ENCODE measurements at places on chromosomes 16 and 17.

GRCh38 chr17:28547096-28547622, 5.3 kb downstream of the UNC119 start:
- no peak for DNase-seq

DNA sequence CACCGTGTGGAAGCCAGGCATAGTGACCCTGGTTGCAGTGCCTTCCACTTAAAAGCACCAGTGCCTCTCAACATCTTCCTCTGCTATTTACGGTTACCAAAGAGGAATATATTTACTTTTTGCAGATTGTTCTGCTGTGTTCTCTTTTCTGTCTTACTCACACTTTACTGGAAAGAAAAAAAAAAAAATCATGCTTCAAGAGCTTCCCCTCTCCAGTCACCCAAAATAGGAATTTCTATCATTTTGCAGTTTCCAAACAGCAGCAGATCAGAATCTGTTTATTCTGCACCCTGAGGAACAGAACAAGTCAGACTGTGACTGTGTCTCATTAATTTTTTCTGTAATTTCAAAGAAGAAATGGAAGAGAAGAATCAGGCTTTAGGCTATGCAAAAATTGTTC, 96.1 kb downstream of the KCNJ2 start:
- DNase-seq = no peak

- no peak for DNase-seq
These were observed 60.2 kb downstream of the HAPSTR1 start for GRCh38 chr16:9151597-9151996.

GRCh38 chr17:50634224-50634914, at the start of gene ABCC3:
Gene ABCC3 (plus strand): TSS chr17:50634881. CDS start chr17:50634937, 56 bp downstream.
- no peak for DNase-seq

DNA sequence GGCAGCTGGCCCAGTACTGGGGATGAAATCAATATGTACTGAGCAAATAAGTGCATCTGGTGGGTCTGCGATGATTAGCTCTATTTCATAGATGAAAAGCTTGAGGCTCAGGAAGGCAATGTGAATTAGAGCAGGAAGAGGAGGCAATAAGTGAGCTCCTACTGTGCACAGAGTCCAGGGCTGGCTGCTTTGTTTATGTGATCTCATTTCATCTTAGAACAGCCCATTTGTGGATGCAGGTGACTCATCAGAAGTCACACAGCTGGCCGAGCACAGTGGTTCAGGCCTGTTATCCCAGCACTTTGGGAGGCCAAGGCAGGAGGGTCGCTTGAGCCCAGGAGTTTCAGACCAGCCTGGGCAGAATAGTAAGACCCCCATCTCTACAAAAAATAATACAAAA, 7.1 kb downstream of the TMEM114 start:
- DNase-seq = peak; percentile 58

GRCh38 chr17:17078832-17079231, 36.6 kb downstream of the MPRIP start:
- no peak for DNase-seq

- DNase-seq = no peak
These were observed 115.3 kb upstream of the SOX9 start for GRCh38 chr17:72005332-72006163.

DNA sequence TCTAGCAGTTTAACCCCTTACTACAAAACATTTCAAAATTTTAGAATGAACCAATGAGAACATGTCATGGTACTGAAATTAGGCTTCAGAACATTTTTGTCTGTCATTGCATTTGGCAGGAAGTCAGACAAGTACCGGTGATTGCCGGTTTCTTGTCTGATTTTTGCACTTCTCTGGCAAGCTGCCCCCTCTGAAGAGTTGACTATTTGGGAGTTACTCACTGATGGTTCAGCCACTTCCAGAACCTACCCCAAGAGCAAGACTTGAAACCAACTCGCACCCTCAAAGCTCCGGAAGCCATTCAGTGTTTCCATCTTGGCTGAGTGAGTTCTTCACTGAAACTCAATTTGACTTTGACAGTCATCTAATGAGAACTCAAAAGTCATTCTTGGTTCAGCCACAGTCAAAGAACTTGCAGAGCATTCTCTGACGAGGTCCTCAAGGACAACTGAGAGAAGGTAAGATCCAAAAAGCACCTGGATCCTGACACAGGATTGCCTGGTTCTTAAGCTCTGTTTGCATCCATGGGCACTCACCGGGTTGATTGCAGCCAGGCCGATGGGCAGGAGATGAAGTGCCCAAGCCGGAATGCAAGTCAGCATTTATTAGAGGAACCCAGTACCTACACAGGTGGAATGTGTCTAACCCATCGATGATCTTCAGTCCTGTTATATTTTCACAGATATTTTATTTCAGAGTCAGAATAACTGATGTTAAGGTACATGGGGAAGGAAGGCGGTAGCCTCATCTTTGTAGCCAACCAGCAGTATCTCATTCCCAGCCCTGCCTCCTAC, 93.6 kb downstream of the USP22 start:
- no peak for DNase-seq

GRCh38 chr17:51004249-51004648, 116.4 kb downstream of the SPAG9 start:
- DNase-seq = no peak

- DNase-seq = peak; percentile 76
These were observed 34.5 kb downstream of the FAM222B start for GRCh38 chr17:28807925-28808634.

DNA sequence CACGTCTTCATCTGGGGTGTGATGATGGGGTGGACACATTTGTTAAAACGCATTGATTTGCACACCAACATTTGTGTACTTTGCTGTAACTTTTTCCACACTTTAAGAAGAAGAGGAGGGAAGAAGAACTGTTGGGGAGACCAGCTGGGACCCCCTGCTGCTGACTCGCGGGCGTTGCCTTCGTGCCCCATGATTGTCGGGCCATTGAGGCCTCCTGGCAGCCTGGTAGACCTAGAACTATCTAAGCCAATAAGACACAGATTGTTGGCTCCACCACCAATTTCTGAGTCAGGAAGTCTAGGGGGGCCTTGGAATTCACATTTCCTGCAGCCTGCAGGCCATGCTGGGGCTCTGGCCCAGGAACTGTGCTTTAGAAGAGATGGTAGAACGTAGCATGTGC, 105.5 kb downstream of the TNFRSF13B start:
- no peak for DNase-seq

- no peak for DNase-seq
These were observed 89.8 kb downstream of the HS3ST2 start for GRCh38 chr16:22903716-22904115.
